ENCODE measurements at places on chromosomes 4 and X.

DNA sequence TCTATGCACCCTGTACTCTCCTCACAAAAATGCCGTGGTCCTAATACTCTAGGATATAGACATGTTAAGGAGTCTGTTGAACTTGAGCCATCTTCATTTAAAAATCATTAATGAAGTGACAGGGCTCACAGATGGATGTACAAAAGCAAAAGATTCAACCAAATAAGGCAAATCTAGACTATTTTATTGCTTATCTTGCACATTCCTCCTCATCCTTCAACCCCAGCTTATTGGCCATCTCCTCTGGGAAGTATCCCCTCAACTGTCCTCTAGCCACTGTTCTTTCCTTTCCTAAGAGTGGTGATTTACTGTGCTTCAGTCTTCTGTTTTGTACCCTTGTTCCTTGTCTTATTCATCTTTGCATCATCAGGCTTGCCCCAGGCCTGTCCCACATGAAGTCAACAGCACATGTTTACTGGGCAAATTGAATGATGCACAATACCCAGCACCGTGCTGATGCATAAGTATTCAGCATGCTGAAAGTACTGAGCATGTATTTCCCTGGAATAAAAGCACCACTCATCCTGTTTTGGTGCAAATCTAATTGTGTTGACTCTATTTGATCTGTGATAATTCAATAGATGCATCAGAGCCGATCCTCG, 287.3 kb upstream of the CLNK start:
- no peak for DNase-seq

GRCh38 chr4:46508216-46508615, 118.3 kb upstream of the GABRA2 start:
- no peak for DNase-seq

DNA sequence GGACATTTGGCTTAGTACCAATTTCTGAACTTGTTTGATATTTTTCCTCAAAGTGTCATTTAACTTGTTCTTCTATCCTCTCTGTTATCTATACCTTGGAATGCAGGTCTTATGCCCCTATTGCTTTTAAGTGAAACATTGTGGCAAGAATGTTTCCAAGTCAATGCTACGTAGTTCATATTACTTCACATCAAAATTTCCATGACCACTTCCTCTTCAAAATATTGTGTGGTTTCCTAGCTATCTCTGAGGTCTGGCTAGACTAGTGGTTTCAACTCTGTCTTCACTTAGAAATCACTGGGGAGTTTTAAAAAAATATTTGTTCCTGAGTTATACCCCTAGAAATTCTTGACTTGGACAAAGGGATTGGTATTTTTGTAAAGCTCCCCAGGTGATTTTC, 20.2 kb upstream of the RASGEF1B start:
- DNase-seq: no peak

- DNase-seq: no peak
Observed at GRCh38 chr4:122073615-122074014, 78.5 kb upstream of the BLTP1 start.

DNA sequence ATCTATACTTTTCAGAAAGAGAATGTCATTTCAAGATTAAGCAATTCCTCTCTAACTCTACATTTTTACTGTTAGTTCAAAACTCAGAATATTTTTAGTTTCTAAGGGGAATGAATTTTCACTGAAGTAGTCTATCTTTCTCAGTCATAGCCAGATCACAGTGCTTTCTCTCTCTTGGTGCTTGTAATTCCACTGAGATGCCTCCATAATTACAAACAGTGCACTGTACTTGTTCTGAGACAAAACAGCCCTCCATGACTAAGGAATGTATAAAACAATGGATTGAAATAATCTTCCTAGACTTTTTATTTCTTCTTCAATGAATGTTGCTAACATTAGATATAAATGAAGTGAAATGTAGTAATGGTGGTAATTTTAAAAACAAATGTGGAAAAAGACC, 603.2 kb upstream of the FAM241A start:
- DNase-seq: no peak

- DNase-seq: no peak
Observed at GRCh38 chrX:149493567-149494562, 11.2 kb downstream of the IDS start.

- DNase-seq: peak; percentile 77
Observed at GRCh38 chr4:125313497-125313896, 1.3 kb upstream of the FAT4 start.

DNA sequence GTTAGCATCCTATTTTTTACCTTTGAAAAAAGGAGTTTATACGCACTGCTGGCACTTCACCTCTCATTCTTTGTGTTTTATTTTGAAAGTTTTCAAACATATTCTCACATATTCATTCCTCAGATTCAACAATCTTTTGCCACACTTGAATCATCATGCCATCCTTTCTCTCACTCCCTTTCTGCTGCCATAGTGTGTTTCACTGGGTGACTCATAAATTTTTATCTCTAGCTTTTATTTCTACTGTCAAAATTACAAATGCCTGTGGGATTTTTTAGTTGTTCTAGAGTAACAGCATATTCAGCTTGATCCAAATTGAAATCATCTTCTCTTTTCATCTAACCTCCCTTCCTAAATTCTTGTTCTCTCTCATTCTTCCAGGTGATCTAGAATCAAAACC, 28.0 kb downstream of the MFSD8 start:
- no peak for DNase-seq

DNA sequence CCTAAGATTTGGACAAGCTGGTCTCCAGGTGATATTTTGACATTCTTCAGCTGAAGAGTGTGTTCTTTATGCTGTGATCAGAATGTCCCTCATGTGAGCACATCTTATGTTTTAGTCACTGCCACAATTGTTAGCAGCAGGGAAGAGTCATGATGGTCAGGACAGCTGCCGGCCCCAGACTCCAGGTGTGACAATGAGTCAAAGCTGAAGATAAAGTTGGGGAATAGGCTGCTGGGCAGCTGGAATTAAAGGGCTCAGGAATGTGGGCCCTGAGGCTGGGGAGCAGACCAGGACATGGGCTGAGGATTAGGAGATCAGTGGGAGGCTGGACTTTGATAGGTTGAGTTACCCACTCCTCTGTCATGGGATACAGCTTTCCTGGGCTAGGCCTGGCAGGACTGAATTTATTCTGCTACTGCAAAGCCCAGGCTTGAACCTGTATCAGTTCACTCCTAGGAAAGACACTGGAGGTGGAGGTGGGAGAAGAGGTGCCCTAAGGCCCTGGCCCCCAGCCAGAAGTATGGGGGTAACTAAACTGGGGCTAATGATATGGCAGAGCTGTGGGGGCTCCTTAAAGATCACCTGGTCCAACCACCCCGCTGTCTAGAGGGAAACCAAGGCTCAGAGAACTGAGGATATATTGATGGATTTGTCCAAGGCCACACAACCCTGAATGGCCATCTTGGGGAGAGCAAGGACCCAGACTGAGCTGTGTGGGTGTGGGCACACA, 119.5 kb downstream of the PJA1 start:
- no peak for DNase-seq

GRCh38 chrX:133250184-133251100, 32.3 kb upstream of the TFDP3 start:
- no peak for DNase-seq

GRCh38 chr4:138050601-138051000, 191.5 kb downstream of the SLC7A11 start:
- DNase-seq: no peak

- DNase-seq: no peak
Observed at GRCh38 chr4:15318621-15319348, 109.0 kb upstream of the C1QTNF7 start.

DNA sequence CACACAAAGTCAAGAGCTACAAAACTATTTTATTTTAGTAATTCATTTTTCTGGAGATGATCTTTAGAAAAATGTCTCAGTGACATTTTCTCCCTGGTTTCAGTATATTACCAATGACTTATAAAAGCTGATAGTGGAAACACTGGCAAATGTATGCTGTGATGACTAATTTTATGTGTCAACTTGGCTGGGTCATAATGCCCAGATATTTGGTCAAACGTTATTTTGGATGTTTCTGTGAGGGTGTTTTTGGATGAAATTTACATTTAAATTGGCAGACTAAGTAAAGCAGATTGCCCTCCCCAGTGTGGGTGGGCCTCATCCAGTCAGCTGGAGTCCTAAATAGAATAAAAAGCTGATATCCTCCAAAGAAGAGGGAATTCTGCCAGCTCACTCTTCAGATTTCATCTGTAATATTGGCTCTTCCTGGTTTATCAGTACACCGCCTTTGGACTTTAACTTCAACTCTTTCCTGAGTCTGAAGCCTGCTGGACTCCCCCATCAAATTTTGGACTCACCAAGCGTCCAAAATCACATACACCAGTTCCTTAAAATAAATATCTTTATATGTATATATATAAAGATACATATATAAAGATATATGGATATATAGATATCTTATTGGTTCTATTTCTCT, 31.2 kb upstream of the RAB40A start:
- no peak for DNase-seq

DNA sequence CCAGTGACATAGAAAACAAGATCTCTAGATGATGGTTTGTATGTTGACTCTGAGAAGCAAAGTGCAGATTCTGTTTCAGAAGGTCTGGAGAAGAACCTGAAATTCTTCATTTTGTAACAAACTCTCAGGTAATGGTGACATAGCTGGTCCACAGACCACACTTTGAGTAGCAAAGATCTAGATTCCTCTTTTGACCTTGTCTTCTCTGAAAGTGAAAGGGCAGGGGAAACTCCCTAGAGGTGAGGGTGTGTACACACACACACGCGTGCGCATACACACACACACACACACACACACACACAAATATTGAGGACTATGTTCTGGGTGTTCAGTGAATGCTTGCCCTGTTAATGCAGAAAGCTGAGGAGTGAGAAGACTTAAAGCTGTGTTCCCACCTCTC, 110.1 kb downstream of the NHSL2 start:
- DNase-seq: no peak

- DNase-seq: no peak
Observed at GRCh38 chr4:138104284-138104680, 137.9 kb downstream of the SLC7A11 start.

- DNase-seq: no peak
Observed at GRCh38 chr4:170243662-170244288, 154.0 kb upstream of the AADAT start.

GRCh38 chrX:70026112-70026850, 23.5 kb downstream of the AWAT2 start:
- DNase-seq: no peak

GRCh38 chr4:6324461-6324998, 54.9 kb downstream of the WFS1 start:
- DNase-seq: no peak

GRCh38 chrX:68018248-68019203, 414.8 kb downstream of the OPHN1 start:
- peak; percentile 28 for DNase-seq

DNA sequence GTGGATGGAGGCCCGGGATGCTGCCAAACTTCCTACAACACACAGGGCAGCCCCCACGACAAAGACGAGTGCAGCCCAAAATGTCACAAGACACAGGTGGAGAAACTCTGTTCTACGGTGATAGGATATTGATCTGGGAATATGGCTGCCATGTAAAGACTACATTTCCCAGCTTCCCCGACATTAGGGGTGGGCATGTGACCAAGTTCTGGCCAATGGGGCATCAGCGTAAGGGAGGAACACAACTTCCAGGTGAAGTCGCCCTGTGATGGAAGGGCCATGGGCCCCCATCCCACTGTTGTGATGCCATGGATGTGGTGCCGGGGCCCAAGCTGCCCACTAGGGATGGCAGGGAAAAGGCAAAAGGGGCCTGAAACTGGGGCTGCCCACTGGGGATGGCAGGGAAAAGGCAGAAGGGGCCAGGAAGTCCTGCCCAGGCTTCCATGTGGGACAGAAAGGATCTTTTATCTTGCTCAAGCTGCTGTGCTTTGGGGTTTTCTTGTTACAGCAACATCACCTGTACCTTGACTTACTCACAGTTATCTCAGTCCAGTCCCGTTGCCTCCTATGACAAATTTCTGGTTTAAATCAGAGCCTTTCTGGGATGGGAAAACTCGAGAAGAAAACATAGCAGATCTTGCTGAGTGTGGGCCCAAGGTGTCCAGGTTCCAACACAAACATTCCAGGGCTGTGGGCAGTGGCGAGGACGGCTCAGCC, 9.7 kb upstream of the ADRA2C start:
- DNase-seq: no peak

DNA sequence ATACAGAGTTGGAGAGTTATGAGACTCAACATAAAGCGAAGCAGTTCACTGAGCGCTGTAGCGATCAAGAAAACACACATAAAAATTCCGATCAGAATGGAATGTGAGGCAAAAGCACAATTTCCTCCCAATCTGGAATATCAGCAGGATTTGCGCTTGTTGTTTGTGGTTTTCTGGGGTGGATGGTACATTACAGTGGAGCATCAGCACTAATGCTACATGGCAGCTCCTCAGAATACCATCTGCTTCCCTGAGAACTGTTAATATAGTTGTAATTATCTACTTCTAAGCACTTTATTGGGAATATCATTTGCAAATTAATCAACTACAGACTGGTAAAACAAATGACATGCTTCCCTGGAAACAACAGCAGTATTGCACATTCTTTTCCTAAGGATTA, 324.1 kb upstream of the PPARGC1A start:
- DNase-seq: no peak
